Fibroblast of lung (primary cell): ENCODE measurements at places on chromosomes 12 and 14. TPM values are rescaled to one million over a fixed set of nuclear protein-coding genes. Genes with fewer than 3 reads are reported as not detected.

DERA gene
- 51.1 and 51.5 TPM in 2 replicates for polyA plus RNA-seq

KCNJ8 gene
- polyA plus RNA-seq = 5.7 and 17.7 TPM in 2 replicates

SSTR1 gene
- polyA plus RNA-seq = 7.8 and 10.5 TPM in 2 replicates

FZD10 gene
- 0.03 TPM in 1 of 2 replicates, not detected in the other for polyA plus RNA-seq

ATF7IP gene
- 13.1 and 13.2 TPM in 2 replicates for polyA plus RNA-seq

IL26 gene
- polyA plus RNA-seq = 0.07 TPM in 1 of 2 replicates, not detected in the other

RERGL gene
- polyA plus RNA-seq = 0.09 TPM in 1 of 2 replicates, not detected in the other

RFLNA gene
- 0.03 and 0.10 TPM in 2 replicates for polyA plus RNA-seq

BCL2L14 gene
- polyA plus RNA-seq = not detected in 2 replicates

- no peaks in the 10 kb centered on the region for H3K36me3 ChIP-seq
- peak overlapping the region; percentile 54 for H3K4me3 ChIP-seq
- peak overlapping the region; percentile 35 for H3K27ac ChIP-seq
- H3K4me1 ChIP-seq = peaks cover 9% of the 10 kb centered on the region
- peak; percentile 80 for DNase-seq
Observed at GRCh38 chr12:54216797-54217661, 28.2 kb upstream of the SMUG1 start.

DNA sequence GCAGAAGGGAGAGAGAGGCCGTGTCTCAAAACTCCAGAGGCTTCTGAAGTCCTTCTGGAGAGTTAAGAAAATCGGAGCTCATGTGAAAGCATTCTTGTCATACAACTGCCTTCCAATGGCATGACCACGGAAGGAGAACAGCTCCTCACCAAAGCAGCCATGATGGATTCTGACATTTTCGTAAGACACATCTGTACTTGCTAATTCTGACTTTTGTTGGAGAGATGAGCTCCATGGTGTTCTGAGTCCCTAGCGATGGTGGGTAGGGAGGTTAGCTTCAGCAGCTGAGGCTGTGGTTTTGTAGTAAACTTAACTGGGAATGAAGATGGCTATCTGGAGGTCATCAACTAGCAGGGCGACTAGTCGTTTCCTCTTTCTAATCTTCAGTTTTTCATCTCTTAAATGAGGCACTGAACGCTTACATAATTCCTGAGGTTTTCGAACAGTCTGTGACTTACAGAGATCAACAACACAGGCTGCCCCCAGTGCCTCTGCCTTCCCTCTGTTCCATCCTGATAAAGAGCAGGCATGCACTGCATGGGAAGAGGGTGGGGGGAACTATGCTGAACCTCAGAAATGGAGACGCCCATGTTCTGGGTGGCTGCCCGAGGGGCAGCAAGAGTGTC, 28.6 kb upstream of the DICER1 start:
- no peak overlapping the region for H3K27ac ChIP-seq
- H3K27me3 ChIP-seq = peaks cover 2% of the 10 kb centered on the region
- peaks cover 2% of the 10 kb centered on the region for H3K4me1 ChIP-seq
- no peak for DNase-seq
- H3K36me3 ChIP-seq = no peaks in the 10 kb centered on the region

DNA sequence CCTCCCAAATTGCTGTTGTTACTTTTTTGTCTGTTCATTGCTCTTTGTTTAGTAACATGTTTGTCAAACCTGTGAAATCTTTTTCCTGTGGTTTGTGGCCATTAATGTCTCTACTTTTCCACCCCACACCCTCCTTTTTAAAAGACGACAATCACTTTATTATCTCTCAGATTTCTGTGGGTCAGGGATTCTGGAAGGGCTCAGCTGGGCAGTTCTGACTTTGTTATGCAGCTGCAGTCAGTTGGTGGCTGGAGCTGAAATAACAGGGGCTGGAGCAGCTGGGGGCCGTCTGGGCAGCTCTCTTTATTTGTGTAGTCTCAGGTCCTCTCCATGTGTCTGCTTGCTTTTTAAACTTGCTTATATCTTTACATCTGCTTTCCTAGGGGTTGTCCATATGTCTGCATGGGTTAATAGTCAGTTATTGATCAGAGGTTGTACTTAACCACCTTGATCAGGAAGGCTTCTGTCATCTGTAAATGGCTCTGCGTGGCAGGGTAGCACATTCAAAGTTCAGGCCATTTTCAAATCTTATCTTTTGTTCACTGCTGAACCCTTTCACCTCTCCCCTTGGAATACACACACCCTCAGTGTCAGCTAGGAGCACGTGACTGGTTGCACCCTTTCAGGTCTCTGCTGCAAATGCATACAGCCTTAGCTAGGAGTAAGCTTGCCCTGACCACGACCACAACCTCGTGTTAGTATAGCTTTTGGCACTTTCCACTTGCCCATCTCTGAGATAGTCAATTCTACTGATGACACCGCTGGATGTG, 27.9 kb downstream of the BORCS5 start:
- H3K27ac ChIP-seq = no peak overlapping the region

GRCh38 chr14:22553445-22553844, 35.6 kb downstream of the DAD1 start:
- no peaks in the 10 kb centered on the region for H3K27me3 ChIP-seq
- peaks cover 6% of the 10 kb centered on the region for H3K4me1 ChIP-seq
- DNase-seq = no peak

DNA sequence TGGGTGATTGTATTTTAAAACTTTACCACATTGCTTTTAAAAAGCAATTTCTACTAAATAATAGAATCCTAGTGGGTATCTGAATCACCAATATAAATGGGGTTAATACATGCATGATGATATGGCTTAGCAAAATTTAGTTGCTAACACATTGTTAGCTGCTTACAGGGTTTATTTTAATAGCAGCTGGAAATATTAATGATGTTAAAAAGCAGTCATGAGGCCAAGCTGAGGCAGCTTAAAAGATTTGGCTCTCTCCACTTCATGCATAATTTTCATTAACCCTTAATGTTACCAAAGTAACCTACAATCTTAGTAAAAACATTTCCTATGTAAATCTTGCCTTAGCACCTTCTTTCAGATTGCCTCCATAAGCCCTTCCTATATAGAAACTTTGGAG, 49.2 kb upstream of the CNOT2 start:
- H3K27me3 ChIP-seq = no peaks in the 10 kb centered on the region
- no peak overlapping the region for H3K4me3 ChIP-seq
- H3K27ac ChIP-seq = no peak overlapping the region
- DNase-seq = no peak

DNA sequence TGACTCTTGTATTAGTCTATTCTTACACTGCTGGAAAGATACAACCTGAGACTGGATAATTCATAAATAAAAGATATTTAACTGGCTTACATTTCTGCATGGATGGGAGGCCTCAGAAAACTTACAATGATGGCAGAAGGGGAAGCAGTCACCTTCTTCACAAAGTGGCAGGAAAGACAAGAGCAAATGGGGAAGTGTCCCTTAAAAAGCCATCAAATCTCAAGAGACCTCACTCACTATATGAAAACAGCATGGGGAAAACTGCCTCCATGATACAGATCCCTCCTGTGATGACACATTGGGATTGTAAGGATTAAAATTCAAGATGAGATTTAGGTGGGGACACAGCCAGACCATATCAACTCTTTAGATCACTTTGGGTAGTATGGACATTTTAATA, 83.7 kb downstream of the TMTC3 start:
- no peaks in the 10 kb centered on the region for H3K36me3 ChIP-seq
- H3K27me3 ChIP-seq = no peaks in the 10 kb centered on the region
- no peak overlapping the region for H3K27ac ChIP-seq
- no peak for DNase-seq

- H3K27me3 ChIP-seq = no peaks in the 10 kb centered on the region
- no peak for DNase-seq
- H3K4me1 ChIP-seq = no peaks in the 10 kb centered on the region
- no peak overlapping the region for H3K4me3 ChIP-seq
Observed at GRCh38 chr14:63926641-63927040, 73.8 kb downstream of the SYNE2 start.
